ENCODE measurements at places on chromosomes 7 and 10.

GRCh38 chr7:41162612-41163011 lies 540.3 kb downstream of the INHBA start:
- DNase-seq: peak; percentile 35

DNA sequence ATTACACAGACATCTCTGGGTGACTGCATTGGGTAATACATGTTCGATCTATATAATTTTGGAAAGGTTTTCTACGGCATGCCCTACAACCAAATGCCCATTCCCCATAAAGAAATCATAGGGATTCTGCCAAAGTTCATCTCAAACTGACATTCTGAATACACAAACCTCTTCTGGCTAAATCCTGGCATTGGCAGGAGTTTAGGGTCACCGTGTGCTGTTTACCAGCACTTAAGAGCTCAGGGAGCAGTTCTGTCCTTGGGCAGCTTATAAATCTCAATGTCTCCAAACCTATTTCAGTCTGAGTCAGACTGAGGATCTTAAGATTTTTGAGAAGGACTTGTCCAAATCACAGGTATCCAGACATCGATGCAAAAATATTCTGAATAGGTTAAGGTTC lies 809.6 kb upstream of the LRRN3 start:
- no peak for DNase-seq

DNA sequence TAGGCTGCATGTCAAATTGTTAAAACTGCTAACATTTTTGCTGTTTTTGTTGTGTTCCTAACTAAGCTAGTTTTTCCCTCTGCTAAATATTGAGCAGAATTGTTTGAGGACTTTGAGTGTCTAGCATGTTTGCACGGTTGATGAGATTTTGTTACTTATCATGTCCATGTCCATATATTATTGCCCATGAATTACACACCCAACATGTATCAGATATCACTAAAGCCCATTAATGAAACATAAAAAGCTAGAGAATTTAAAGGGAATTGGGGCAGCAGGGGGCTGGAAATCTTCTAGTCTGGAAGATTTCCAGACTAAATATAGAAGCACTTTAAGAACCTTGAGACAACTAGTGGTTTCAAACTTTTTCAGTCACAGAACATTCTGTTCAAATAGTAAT lies 197.7 kb downstream of the SNX10 start:
- no peak for DNase-seq

DNA sequence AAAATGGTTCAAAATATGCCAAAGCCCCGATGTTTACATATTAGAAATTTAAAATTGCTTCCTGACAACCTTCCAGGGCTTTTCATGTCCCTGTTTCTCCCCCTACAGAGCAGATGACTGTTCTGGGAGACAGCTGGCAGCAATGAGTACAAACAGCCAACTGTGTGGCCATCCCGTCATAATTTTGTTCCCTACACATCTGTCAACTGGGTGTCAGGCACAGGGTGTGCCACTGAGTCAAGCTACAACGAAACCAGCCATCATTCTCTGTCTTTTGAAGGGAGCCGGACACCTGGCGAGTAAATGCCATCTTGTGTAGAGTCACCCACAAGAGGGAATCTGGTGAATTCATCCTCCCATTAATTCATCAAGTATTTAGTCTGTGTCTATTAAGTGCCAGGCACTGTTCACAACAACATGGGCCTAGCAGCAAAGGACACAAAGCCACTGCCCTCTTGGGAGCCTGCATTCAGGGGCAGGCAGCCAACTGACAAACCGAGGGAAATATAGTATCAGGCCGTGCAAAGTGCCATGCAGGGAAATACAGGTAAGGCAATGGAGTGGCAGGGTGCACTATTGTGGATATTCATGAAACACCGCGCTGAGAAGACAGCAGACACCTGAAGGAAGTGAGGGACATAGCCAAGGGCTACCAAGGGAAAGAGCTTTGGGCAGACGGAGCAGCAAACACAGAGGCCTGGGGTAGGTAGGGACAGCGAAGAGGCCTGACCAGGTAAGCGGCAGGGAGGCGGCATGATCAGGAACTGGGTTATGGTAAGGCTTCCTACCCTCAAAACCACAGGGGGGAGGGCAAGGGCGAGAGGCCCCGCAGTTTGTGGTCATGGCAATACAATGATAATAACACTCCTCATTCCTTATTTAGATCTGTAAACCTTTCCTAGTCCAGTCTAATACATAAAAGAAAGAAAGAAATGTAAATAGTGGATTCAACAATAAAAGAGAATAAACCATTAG lies 213.6 kb downstream of the FAM107B start:
- no peak for DNase-seq

DNA sequence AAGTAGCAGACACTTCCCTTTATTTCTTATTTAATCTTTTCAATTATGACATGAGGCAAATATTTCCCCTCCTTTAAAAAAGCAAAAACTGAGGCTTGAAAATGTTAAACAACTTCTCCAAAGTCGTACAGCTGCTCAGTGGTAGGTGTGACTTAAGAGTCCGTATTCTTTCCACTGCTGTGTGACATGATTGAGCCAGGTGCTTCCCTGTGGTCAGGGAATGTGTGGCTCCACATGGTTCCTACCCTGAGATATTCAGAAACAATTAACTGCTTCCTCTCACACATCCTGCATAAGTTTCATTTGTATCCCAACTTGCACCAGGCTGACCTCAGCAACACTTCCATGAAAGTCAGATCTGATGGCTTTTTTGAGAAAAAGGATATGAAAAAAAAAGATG lies 13.6 kb downstream of the OPALIN start:
- no peak for DNase-seq

DNA sequence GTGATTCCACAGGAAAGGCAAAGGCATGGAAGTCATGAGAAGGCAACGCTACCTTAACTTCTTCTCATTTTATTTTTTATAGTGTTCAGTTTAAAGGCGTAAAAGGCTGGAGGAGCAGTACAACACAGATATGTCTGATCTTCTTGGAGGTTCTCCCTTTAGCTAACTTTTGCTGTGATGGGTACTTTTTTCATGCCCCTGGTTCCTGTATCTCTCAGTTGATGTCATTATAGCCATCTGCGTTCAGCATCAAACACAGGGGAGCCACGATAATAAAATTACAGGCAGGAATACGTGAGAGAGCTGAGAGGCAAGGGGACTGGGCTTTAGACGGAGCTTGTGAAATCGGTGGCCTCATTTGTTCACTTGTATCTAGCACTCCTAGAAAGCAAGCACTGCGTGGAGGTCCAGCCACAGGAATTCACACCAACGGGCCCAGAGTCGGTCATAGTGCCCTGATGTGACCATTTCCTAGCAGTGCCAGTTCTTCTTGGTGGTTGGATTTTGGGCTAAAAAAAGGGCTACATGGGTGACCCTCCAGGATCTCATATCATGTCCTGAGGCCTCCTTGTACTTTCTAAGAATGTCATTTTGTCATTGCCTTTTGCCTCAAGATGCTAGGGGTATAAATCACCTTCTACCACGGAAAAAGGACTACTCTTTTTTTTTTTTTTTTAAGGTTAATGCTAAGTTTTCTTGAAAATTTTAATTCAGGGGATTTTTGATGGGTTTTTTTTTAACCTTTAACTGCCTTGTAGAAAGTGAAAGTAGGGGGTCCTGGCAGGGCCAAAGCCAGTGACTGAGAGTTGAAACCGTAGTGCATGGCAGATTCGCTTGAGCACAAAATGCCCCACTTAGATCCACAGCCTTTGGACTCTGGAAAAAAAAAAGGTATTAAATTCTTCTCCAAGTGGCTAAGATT lies 191.5 kb downstream of the CELF2 start:
- DNase-seq: no peak

- peak; percentile 86 for DNase-seq
Observed at GRCh38 chr10:17003151-17003550, 126.5 kb downstream of the CUBN start.

DNA sequence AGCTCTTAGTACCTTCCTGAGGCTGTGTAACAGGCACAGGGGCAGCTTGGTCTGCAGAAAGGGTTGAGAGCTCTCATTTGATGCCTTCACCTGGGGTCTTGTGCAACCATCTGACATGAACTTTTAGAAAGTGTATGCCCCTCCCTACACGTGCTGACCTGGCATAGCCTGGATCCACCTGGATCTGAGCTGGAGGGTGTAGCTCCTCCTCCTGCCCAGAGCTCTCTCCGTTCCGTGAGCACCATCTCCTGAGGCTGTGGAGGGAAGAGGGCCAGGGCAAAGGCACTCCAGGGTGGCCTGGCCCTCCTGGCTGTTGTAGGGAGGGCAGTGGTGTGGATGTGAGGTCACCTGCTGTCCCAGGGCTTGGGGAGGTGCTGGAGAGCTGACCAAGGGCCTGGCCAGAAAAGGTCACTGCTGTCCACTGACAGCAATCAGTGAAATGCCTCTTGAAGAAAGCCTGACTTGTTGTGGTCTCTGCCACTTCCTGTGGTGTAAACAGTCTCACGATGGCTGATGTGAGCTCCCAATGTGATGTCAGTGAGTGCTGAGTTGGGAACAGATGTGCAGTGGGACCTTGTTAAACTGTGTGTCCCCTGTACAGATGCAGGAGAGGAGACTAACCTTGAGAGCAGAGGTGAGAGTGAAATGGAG lies 23.0 kb downstream of the AMZ1 start:
- DNase-seq: no peak

DNA sequence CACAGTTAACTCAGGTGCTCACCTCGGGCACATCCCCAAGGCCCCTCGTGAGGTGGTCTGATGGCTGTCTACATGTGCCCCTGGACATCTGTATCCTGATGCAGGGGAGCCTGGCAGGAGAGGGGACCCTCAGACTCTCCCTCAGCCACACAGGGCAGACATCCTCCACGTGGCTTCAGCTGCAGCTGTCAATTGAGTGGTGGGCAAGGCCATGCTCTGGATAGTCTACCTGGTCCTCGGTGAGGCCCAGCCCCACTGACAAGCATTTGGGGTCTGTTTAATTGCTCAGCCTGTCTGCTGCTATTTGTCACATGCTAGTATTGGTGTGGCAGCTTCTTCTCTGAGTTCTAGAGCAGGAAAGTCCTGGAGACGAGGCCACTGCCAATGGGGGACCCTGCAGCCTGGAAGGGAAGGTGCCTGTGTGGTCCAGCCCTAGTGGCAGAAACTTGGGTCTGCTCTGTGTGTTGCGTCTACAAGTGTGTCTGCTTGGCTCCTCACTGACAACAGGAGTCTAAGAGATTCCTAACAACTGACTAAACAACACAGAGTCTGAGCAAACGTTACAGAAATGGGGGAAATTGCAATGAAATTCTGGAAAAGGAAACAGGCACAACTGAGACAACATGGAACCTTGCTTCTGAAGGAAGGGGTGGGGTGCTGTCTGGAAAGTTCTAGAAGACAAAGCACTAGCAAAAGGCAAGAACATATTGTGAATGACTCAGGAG lies 59.3 kb upstream of the IGFBP3 start:
- peak; percentile 63 for DNase-seq

DNA sequence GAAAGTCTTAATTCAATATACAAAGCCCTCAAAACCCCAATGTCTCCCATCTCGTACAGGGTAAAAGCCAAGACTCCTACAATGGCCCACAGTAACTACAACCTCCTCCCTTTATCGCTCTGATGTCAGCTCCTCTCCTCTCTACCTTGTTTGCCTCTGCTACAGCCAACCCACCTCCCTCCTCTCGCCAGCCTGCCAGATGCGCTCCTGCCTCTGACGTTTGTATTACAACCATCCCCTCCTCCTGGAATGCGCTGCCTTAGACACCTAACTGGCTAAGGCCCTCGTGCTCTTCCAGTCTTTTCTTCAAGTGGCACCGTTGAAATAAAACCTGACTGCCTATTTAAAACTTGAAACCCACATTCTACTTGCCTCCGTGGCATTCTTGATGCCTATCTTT lies 115.3 kb upstream of the MYO3A start:
- no peak for DNase-seq

DNA sequence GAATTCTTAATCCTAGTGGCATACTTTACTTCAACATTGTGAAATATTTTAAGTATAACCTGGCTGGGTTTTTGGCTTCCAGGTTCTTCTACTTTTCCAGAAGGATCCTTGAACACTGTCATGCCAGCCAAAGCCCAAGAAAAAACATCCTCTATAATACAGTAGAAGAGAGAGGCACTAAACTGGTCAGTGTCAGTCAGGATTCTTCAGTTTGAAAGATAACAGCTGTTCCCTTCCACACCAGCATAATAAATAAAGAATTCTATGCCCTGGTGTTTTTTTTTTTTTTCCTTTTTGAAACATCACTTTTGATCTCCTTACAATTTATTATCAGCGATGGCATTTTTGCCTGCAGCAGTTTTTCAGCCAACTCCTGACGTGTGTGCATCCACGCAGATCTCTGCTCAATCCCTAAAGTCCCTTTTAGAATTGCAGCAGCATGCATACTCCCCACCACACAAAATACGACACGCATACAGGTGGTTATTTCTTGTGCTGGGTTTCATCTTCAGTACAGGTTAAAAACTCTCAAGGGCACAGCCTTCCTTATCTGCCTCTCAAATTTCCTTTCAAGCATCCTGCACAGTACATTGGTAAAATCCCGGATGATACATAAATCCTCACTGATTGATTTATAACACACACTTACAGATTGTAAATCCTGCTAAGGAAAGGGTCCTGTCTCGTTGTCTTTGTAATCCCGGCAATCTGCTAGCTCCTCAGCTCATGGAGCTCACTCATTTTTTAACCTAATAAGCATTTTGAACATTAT lies 100.2 kb downstream of the TPK1 start:
- no peak for DNase-seq

GRCh38 chr7:45975367-45975766 lies 54.3 kb upstream of the IGFBP3 start:
- DNase-seq: no peak

DNA sequence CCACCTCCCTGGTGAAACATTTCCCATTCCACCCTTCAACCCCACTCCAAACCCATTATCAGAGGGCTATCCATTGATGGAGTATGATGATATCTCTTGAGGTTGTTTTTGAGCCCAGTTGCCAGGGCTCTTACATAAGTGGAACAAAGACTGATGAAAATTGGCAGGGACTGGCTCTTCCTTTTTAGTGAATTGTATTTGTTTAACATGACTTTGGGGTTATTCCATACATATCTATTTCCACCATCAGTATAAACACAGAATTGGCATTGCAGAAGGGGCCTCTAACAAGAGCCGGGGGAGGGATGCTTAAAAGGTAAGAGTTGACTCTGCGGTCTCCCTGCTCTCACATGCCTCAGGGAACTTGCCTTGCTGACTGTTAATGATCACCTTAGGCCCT lies 28.9 kb downstream of the FZD1 start:
- DNase-seq: no peak

DNA sequence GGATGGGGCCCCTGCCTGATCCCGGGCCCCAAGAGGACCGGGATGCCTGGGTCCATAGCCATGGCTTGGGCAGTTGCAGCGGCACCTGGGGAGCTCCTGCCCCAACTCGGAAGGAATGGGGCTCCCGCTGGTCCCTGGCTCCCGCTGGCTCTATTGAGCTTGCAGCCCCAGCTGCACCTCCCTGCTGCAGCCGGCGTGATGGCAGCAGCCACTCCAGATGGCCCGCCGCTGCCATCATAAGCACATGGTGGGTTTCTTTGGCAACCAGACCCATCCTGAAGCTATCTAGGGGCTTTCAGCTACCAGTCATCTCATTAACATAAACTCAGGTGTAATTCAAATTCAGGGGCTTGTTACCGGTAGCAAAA lies 11.1 kb upstream of the DNMBP start:
- DNase-seq: no peak

GRCh38 chr10:62511238-62511637 lies 137.1 kb downstream of the ZNF365 start:
- no peak for DNase-seq
